ACHN (cell line): ENCODE measurements at places on chromosomes 4 and X.

- DNase-seq = no peak
These were observed 124.5 kb upstream of the NEIL3 start for GRCh38 chr4:177185151-177185550.

DNA sequence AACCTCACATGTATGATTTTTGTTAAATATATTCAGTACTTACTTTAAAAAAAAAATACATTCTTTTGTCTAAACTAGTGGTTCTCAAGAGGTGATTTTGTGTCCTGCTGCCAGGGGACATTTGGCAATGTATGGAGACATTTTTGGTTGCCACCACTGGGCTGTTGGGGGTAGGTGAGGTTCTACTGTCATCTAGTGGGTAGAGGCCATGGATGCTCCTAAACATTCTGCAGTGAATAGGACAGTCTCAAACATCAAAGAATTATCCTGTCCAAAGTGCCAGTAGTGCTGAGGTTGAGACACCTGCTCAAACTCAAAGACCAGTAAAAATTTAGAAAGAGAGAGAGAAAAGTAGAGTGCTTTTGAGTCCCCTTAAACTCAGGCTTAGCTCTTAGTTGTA lies 32.9 kb upstream of the PGM2 start:
- DNase-seq = peak; percentile 24

DNA sequence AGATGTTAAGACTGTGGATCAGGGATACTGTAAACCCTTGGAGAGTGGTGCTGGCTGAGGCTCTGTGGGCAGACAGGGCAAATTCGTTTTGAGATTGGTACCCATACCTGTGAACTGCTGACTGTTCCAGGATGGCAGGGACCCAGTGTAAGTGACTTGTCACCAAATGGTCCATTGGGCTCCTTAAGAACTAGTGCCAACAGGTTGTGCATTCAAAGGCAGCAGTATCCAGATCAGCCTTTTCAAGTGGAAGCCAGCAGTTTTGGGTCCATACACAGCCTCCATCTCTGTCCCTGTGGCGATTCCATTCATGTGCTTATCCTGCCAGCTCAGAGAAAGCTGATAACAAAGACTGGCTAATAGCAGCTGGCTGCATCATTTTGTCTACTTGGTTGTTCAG lies 84.0 kb upstream of the SCOC start:
- DNase-seq = no peak

DNA sequence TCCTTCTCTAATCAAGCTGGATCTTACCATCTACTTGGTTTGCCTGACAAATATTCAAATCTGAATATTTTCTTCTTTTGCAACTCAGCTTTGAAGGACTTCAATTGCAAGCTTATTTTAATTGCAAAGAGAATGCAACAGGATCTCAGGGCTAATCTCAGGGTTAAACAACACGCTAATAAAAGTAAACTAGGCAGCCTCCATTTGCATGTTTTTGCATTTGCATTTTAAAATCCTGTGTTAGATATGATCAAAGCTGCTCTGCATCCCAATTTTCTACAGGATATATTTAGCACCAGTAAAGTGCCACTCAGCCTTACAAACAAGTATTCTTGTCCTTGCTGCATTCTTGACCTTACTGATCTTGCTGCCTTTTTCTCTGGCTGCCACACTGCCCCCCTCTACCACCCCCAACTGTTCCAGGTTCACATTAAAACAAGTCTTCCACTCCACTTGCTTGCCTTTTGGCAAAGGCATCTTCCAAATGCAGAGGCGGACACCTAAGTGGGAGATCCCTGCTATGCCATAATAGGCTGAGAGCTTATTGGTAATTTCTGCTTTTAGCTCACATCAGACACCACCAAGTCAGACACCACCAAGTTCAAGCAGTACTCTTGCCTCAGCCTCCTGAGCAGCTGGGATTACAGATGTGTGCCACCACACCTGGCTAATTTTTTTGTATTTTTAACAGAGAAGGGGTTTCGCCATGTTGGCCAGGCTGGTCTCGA lies 48.1 kb downstream of the GPRIN3 start:
- no peak for DNase-seq

- no peak for DNase-seq
These were observed 262.2 kb downstream of the SPOCK3 start for GRCh38 chr4:166972071-166972470.

GRCh38 chrX:148917441-148917840 lies 417.0 kb downstream of the AFF2 start:
- DNase-seq = no peak

GRCh38 chr4:129344058-129344457 lies 248.1 kb downstream of the C4orf33 start:
- DNase-seq = peak; percentile 27

DNA sequence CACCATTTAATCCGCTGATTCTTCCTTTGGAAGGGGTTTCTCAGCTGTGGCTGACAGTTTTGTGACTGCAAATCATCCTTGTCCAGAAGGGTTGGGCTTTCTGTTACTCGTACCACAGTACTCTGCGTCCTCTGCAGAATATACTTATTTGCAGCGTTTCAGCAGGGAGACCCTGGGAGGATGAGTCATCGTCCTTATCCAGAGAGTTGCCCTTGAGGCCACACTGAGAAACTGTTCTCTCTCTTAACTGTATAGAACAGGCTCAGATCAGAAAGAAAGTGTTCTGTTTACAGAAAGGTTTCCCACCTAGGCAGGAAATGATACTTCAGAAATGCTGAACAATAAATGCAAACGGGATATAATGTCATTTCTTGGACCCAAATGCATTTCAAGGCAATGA lies 47.8 kb upstream of the DDX53 start:
- DNase-seq = peak; percentile 43

- no peak for DNase-seq
These were observed 15.7 kb upstream of the UCP1 start for GRCh38 chr4:140584439-140584838.

DNA sequence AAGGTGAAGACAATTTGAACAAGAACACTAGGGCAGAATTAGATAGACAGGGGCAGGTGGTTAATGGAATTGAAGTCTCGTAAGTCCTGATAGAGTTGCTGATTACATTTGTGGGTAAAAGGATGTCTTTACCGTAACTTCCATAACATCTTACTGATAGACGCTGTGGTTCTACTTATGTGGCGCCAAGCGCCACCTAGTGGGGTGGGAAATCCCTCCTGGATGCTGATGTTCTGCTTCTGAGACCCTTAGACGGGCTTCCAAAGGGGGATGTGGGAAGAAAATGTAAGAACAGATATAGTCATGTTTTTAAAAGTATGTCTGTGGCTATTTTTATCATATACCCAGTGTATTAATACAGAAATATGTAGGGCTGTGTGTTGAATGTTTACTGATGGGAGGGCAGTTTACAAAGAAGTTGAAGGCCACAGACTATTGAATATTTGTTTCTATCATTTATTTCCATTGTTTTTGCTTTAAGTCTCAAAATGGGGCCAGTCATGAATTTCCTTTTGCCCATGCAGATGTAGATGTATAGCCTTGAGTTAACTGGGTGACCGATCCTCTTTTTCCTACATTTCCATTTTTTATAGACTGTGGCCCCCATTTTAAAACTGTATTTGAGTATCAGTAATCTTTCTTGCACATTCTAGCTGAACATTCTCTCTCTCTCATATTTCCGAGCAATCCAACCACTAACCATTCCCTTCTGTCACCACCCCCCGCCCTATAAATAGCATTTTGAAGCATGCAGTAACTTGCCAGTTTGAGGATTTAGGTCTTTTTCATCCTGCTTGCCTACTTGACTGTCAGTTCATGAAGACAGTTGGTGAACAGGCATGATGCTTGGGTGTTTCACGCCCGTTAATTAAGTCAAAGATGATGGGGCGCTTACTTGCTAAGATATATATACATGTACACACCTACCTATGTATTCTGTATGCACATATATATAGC lies 12.1 kb upstream of the TLR8 start:
- DNase-seq = peak; percentile 8

DNA sequence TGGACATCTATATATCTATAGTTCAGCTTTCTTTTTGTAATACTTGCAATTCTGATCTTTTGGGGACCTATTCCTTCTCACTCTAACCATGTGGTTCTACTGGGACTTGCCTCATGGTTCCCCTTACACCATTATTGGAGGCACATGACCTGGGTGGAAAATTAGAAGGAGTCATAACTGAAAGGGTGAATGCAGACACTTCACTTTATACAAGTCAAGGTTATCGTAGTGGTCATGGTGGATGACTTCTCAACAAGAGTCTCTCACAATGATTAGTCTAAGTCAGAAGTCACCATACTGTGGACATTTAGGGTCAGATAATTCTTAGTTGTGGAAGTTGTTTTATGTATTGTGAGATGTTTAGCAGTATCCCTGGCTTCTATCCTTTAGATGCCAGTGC lies 10.5 kb upstream of the EIF4E start:
- no peak for DNase-seq

GRCh38 chr4:16027626-16028025 lies 56.2 kb downstream of the PROM1 start:
- no peak for DNase-seq

DNA sequence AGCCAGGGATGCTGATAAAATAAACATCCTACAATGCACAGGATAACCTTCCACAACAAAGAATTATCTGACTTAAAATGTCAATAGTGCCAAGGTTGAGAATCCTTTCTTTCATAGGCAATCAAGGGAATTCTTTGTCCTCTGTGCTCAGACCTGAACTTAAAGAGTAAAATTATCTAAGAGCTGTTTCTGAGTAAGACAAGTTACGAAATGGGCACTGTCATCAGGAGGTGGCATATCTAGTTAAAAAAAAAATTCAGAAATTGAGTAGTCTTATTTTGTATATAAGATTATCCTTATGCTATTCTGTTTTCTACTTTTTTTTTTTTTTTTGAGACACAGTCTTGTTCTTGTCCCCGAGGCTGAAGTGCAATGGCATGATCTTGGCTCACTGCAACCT lies 3.3 kb upstream of the RAB33B start:
- DNase-seq = no peak
